Cardiac muscle cell (in vitro differentiated cells and primary cell): ENCODE measurements at places on chromosomes 13 and 19. TPM values are rescaled to one million over a fixed set of nuclear protein-coding genes. Genes with fewer than 3 reads are reported as not detected.
A peak's percentile ranks its signal among the peaks of the same experiment; 100 is the strongest.

DNA sequence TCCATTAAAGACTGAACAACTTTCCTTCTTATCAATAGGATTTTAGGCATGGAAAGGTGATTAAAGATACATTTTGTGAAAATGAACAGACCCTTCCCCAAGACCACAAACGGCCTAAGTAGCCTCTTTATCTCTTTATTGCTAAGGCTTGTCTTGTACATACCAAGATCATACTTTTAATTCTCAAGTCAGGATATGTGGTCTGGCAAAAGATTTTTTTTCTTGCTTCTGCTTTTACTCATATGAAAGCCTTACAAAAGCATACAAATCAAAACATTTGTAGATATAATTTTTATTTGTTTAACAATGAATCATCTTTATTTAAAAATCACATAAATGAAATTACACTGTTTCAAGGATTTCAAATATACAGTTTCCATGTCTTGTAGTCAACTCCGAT is 35.8 kb downstream of the TGDS start:
- no peak for DNase-seq
- no peaks in the 10 kb centered on the region for H3K27me3 ChIP-seq
- no peak overlapping the region for H3K4me3 ChIP-seq
- no peak overlapping the region for H3K27ac ChIP-seq
- H3K36me3 ChIP-seq = no peaks in the 10 kb centered on the region

- H3K27ac ChIP-seq = no peak overlapping the region
- no peak for DNase-seq
- no peaks in the 10 kb centered on the region for H3K36me3 ChIP-seq
- no peaks in the 10 kb centered on the region for H3K27me3 ChIP-seq
Measured at GRCh38 chr13:50664951-50665350, 178.5 kb downstream of the DLEU7 start.

NLRP7 gene
- 1.4 and 1.8 TPM in 2 replicates for total RNA-seq

ACER1 gene
- total RNA-seq = not detected in 2 replicates

DNA sequence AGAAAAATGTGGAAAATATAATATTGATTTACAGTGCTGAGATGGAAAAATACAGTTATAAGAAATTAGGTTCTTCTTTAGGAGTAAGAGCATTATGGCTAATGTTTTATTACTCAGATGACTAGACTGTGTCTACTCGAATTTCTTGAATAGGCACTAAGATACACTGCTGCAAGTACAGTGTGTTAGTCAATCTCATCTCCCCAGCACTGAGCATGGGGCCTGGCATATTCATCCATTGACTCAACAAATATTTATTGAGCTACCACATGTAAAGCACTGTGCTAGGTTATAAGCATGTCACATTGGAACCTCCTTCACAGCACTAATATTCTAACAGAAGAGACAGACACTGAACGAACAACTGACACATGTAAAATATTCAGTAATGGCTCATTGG is 242.5 kb upstream of the GPC6 start:
- H3K27me3 ChIP-seq = no peaks in the 10 kb centered on the region
- DNase-seq = no peak
- H3K36me3 ChIP-seq = no peaks in the 10 kb centered on the region
- no peaks in the 10 kb centered on the region for H3K4me1 ChIP-seq
- no peak overlapping the region for H3K27ac ChIP-seq
- no peak overlapping the region for H3K4me3 ChIP-seq

WDR88 gene
- not detected in 2 replicates for total RNA-seq

- peak; percentile 53 for DNase-seq
- H3K4me1 ChIP-seq = no peaks in the 10 kb centered on the region
- peak overlapping the region; percentile 13 for H3K4me3 ChIP-seq
- H3K36me3 ChIP-seq = no peaks in the 10 kb centered on the region
- peaks cover 54% of the 10 kb centered on the region for H3K27me3 ChIP-seq
- no peak overlapping the region for H3K27ac ChIP-seq
Measured at GRCh38 chr19:920051-920864, 3.1 kb downstream of the KISS1R start.

DNA sequence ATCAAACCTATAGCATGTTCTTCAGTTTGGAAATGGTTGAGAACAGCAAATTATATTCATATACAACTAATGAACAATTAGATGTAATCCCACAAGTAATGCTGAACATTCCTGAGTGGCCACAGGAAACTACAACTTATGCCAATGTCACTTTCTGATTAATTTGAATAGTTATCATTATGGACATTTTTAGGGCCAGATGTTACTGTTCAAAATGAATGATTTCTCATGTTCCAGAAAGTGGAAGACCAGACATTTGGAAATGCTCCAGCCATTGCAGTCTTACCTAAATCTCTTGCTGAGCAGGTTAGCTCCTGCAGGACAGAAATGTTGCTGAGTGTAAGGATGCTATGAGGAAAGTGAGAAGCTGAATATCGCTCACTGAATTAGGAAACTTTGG is 819.8 kb downstream of the PCDH9 start:
- H3K4me1 ChIP-seq = peaks cover 5% of the 10 kb centered on the region
- no peak overlapping the region for H3K4me3 ChIP-seq
- H3K36me3 ChIP-seq = no peaks in the 10 kb centered on the region
- no peak for DNase-seq
- H3K27ac ChIP-seq = no peak overlapping the region

DNA sequence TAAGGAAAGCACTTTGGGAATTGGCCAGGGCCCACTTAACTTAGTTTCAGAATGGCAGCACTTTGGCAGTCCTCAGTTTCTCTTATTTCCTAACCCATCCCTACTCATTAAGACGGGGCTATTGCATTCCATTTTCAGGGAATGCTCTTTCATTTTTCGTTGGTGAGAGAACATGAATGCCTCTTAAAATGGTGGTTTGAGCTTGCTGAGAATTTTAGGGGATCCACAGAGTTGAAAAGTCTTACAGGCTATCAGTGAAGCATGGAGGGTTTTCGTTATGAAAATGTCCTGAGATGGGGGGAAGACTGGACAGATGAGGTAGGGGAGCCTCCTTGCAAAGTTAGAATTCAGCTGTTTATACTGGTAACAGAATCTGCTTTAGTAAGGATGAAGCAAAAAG is 71.4 kb downstream of the LRCH1 start:
- no peaks in the 10 kb centered on the region for H3K27me3 ChIP-seq
- H3K4me3 ChIP-seq = no peak overlapping the region
- no peak for DNase-seq
- no peak overlapping the region for H3K27ac ChIP-seq
- H3K4me1 ChIP-seq = peaks cover 24% of the 10 kb centered on the region
- no peaks in the 10 kb centered on the region for H3K36me3 ChIP-seq

KMT2B gene
- 18.2 and 38.1 TPM in 2 replicates for total RNA-seq

- H3K4me3 ChIP-seq = peak overlapping the region; percentile 22
- H3K4me1 ChIP-seq = no peaks in the 10 kb centered on the region
- peaks cover 8% of the 10 kb centered on the region for H3K27me3 ChIP-seq
- no peak overlapping the region for H3K27ac ChIP-seq
- peak; percentile 67 for DNase-seq
Measured at GRCh38 chr13:111429064-111429558, 108.7 kb downstream of the TEX29 start.

DNA sequence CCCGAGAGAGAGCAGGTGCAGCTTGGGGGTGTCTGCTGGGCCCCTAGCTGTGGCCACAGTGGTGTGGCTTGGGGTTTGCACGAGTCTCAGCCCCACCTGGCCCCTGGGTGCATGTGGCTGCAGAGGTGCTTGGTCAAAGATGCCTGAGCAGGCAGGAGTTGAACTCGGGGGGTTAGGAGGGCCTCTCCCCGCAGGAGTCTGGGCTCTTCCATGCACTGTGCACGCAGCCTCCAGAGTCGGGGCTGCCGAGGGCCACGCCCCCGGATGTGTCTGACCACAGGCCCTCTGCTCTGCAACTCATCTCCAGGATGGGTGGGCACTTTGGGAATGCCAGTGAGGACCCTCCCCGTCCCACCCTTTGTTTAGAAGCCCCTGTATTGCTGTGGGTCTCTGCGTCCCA is 91.5 kb upstream of the MCF2L start:
- no peak overlapping the region for H3K4me3 ChIP-seq
- peaks cover 7% of the 10 kb centered on the region for H3K4me1 ChIP-seq
- no peak overlapping the region for H3K27ac ChIP-seq
- peaks cover 32% of the 10 kb centered on the region for H3K36me3 ChIP-seq
- no peak for DNase-seq
- H3K27me3 ChIP-seq = no peaks in the 10 kb centered on the region

DNA sequence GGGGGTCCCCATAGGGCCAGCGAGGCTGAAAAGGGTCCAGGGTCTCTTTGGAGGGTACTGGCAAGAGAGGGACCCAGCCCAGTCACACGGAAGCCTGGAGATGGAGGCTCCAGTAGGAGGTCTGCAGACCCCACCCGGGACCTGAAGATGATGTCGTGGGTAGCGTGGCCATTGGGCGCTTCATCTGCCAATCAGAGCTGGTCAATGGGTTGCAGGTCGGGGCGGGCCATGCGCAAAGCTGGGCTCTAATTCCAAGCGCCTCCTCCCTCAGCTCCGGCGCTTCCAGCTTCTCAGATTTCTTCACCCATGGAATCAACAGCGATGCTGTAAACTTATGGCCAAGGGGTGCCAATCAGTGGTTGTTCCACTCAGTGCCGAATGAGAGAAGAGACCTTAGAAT is 10.9 kb downstream of the SIGLEC12 start:
- no peak overlapping the region for H3K4me3 ChIP-seq
- DNase-seq = no peak
- H3K4me1 ChIP-seq = no peaks in the 10 kb centered on the region

DNA sequence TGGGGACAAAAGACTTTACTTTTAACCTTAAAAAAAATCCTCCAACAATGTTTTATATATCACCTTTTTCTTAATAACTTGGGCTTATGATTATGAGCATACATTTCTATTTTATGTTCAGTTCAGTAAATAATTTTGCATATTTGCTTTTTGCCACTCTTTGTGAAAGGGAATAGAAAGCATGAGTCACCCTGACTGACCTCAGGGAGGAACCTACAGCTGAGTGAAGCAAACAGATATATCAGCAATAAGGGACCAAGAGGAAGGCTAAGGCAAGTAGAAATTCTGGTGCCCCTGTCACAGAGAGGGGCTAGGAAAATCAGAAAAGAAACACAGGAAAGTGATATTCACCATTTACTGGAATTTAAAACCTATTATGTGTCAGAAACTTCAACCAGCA is 37.2 kb upstream of the SOHLH2 start:
- H3K36me3 ChIP-seq = peaks cover 5% of the 10 kb centered on the region
- no peak for DNase-seq
- H3K27ac ChIP-seq = no peak overlapping the region
- H3K4me3 ChIP-seq = no peak overlapping the region

GRCh38 chr19:4066682-4067395 is at the start of gene ZBTB7A:
Gene ZBTB7A, minus strand, starts transcription at chr19:4066899. Its CDS starts 11,667 bp downstream, at chr19:4055232.
- H3K4me1 ChIP-seq = peaks cover 3% of the 10 kb centered on the region
- peak within 1 kb of the TSS; percentile 89 for H3K4me3 ChIP-seq
- no peaks in the 10 kb centered on the region for H3K36me3 ChIP-seq
- H3K27me3 ChIP-seq = peaks cover 16% of the 10 kb centered on the region
- peak within 1 kb of the TSS; percentile 90 for H3K27ac ChIP-seq

DNA sequence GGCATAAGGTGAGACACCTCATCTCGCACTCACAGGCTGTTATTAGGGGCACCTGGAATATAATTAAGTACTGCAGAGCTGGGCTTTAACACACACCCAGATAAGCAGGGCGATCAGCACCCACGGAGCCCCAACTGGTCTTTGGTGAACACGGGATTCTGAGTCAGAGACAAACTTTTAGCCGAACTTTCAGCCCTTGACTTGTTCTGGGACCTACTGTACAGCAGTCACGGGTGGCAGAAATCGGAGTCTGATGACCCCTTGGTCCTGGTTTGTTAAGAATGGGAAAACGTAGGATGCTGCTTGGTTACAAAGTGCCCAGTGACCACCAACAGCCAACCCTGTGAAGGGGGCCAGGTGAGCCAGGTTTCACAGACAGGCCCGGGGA is 9.0 kb downstream of the SH3GL1 start:
- peaks cover 55% of the 10 kb centered on the region for H3K4me1 ChIP-seq
- peak; percentile 25 for DNase-seq
- peak overlapping the region; percentile 96 for H3K27ac ChIP-seq
- H3K36me3 ChIP-seq = peaks cover 2% of the 10 kb centered on the region
- H3K27me3 ChIP-seq = no peaks in the 10 kb centered on the region
